ENCODE measurements at places on chromosomes 12 and 14.

- no peak for DNase-seq
Observed at GRCh38 chr14:79136071-79137044, 966.2 kb downstream of the NRXN3 start.

DNA sequence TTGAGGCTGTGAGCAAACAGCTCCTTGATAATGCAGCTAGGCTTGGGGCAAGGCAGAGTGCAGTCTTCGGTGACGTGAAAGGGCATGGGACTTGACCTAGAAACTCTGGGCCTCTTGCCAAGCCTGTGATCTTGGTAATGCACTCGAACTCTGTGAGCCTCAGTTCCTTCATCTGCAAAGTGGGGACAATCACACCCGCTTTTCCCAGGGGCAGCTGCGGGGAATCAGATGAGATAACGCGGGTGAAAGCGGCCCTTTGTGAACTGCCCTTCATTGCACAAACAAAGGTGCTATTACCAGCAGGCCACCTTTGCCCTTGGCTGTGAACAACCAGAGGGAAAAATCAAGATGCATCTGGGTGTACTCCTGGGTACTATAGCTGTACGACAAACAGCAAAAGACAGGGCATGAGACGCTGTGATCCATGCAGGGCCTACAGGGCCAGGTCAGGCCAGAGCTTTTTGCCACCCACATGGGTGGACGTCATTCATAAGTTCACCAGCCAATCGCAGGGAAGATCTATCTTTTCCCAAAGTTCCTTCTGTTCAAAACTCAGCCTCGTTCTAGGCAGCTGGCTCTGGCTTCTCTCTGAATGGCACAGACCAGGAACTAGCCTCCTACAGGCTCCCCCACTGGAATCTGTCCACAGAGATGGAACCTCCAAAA lies 3.2 kb downstream of the MSI1 start:
- no peak for DNase-seq

DNA sequence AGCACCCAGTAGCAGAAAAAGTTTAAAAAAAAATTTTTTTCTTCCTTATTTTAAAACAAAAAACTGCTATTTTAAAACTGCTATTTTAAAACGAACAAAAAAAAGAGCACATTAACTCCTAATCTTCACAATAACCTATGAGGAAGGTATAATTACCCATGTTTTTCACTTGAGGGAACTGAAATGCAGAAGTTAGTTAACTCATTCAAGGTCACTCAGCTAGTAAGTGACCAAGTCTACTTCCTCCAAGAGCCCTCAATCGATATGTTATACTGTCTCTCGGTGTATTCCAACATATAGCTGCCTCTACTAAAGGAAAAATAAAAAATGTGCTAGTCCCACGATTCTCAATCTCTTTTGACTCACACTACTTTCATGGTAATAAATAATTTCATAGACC lies 7.8 kb downstream of the RPAP3 start:
- DNase-seq = no peak

DNA sequence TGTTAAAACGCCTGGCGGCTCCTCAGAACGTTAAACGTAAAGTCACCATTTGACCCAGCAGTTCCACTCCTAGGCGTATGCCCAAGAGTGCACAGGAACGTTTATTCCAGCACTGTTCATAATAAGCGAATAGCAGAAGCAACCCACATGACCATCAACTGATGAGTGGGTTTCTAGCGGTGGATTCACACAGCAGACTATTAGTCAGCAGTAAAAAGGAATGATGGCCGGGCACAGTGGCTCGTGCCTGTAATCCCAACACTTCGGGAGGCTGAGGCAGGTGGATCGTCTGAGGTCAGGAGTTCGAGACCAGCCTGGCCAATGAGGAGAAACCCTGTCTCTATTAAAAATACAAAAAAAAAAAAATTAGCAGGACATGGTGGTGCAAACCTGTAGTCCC lies 22.4 kb upstream of the FBRSL1 start:
- DNase-seq = no peak

DNA sequence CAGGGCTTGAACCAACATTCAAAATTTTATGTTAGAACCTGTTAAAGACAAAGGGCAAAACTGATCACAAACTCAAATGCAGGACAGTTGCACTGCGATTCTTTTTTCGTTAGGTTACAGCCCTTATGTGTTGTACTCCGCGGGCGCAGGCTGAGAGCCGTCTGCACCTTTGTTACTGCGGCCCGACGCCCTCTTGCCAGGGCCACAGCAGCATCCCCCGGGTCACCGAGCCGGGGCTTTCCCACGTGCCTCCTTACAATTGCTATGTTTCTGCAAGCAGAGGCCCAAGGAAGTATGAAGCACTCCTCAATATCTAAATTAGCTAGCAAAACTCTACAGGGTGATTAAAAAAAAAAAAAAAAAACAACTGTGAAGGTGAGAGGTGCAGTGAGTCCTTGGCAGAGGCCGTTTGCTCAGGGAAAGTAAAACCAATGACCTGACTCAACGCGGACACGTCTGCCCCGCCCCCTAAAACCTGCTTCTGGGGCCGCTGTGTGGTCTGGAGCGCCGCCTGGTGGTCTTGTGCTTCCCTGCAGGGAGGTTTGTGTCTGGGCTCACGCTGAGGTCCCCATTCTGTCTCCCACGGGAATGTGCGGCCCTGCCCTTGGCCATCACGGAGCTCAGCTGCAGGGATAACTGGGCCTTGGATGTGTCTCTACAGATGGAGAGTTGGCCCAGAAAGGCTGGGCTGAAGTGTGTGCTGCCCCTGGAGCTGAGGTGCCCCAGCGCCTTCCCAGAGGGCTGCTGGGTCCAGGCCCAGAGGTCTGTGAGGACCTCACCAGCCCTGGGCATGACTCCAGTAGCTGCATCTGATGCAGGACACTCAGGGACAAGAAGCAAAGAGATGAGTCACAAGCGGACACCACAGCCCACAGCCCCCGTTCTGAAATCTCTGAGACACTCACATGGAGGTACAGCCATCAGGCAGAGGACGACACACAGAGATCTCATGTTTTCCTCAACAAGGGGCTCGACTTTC lies 418.5 kb downstream of the TMEM121 start:
- DNase-seq = no peak

- no peak for DNase-seq
Observed at GRCh38 chr12:82474798-82475184, 116.5 kb downstream of the METTL25 start.

GRCh38 chr12:49636979-49637755 lies 13.8 kb downstream of the PRPF40B start:
- DNase-seq = peak; percentile 80

- no peak for DNase-seq
Observed at GRCh38 chr14:64569138-64569631, 19.4 kb downstream of the PPP1R36 start.

- no peak for DNase-seq
Observed at GRCh38 chr12:106271575-106272505, 24.0 kb upstream of the CKAP4 start.

GRCh38 chr14:102012336-102012735 lies 48.0 kb downstream of the DYNC1H1 start:
- no peak for DNase-seq

- no peak for DNase-seq
Observed at GRCh38 chr14:21016413-21017190, 8.3 kb downstream of the NDRG2 start.

- DNase-seq = no peak
Observed at GRCh38 chr14:91613459-91614112, 103.5 kb upstream of the PPP4R3A start.

DNA sequence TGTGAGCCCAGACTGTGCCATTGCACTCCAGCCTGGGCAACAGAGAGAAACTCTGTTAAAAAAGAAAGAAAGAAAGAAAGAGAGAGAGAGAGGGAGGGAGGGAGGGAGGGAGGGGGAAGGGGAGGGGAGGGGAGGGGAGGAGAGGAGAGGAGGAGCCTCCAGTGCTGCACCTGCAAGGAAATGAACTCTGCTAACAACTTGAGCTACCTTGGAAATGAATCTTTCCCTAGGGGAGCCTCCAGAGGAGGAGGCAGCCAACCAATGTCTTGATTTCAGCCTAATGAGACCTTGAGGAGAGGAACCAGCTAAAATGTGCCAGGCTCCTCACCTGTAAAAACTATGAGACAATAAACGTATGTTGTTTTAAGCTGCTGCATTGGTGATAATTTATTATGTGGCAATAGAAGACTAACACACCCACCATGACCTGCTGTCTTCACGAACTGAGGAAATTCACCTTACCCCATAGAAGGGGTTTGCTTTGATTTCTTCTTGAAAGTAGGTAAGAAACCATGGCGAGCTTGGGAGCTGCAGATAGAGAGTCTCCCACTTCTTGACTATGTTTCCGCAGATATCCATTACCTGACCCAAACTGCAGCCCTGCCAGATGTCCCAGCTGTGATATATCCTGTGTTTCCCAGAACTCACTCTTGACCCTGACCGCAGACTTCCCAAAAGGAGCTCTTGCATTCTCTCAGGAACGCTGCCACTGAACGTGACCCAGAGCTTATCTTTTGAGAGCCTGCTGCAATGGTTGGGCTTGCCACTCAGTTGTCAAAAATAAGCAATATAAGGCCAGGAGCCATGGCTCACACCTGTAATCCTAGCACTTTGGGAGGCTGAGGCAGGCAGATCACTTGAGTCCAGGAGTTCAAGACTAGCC lies 31.5 kb upstream of the TMPO start:
- no peak for DNase-seq

GRCh38 chr12:104643819-104644669 lies 187.3 kb downstream of the CHST11 start:
- no peak for DNase-seq

GRCh38 chr12:15276088-15276698 lies 46.1 kb upstream of the PTPRO start:
- DNase-seq = no peak

DNA sequence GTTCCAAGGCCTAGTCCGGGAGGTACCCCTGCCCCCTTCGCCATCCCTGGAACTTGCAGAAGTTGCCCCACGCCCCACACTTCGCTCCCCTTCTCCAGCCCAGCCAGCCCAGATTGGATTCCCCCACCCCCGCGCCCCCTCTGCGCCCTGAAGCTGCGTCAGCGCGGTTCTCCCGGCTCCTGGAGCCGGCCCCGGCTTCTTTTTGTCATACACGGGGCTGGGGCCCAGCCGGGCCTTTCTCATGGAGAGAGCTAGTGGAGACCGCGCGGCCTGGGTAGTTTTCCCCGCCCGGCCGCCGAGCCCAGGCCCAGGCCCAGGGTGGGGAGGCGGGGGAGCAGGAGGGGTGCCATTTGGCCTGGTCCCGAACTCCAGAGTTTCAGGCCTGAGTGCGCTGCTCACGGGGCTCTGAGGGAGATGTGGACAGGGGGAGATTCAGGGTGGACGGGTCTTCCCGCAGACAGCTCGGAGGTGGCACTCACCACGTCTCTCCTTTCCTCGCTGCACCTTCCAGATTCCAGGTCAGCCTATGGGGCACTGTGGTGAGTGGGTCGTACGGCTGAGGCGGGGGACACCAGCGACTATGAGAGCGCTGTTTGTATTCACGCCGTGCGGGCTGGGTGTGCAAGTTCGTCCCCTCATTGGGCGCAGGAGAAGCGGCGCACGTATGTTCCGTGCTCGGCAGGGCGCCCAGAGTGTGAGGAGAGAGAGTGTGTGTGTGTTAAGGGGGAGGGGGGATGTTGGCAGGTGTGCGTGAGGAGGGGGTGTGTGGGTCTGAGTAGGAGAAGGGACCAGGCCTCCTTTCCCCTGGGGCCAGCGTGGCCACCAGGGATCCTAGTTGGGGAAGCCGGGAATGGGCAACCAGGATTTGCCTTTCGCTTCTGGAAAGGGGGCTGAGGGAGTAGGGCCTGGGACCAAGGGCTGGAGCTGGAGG lies 785 bp upstream of the LHX5 start:
- DNase-seq = peak; percentile 16

GRCh38 chr14:75987201-75987970 lies 1.8 kb downstream of the IFT43 start:
- no peak for DNase-seq

- DNase-seq = no peak
Observed at GRCh38 chr12:72612171-72612570, 340.0 kb downstream of the TRHDE start.

DNA sequence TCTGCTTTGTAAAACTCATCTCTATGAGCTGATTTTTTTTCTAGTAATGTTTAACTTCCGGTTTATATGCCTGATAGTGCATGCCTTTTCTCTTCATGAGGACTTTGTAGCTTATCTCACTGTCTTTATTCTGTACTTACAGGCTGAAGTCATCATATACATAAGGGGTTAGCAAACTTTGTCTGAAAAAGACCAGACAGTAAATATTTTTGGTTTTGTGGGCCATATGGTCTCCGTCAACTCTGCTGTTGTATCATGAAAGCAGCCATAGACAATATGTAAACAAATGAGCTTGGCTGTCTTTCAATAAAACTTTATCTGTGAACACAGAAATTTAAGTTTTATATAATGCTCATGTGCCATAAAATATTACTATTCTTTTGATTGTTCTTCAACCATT lies 172.1 kb downstream of the GXYLT1 start:
- DNase-seq = no peak

- DNase-seq = no peak
Observed at GRCh38 chr12:13376610-13377373, 180.3 kb downstream of the EMP1 start.

GRCh38 chr12:68317047-68317667 lies 15.0 kb downstream of the MDM1 start:
- DNase-seq = no peak

- no peak for DNase-seq
Observed at GRCh38 chr14:89491711-89492381, 74.8 kb upstream of the FOXN3 start.

DNA sequence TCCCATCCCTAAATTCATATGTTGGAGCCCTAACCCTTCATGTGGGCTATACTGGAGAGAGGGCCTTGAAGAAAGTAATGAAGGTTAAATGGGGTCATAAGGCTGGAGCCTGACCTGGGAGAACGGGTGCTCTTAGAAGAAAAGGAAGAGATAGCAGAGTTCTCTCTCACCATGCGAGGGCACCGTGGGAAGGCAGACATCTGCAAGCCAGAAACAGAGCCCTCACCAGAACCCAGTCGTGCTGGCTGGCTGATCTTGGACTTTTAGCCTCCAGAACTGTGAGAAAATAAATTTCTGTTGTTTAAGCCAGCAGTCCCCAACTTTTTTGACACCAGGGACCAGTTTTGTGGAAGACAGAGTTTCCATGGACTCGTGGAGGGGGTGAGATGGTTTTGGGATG lies 149.3 kb downstream of the ATP23 start:
- no peak for DNase-seq

DNA sequence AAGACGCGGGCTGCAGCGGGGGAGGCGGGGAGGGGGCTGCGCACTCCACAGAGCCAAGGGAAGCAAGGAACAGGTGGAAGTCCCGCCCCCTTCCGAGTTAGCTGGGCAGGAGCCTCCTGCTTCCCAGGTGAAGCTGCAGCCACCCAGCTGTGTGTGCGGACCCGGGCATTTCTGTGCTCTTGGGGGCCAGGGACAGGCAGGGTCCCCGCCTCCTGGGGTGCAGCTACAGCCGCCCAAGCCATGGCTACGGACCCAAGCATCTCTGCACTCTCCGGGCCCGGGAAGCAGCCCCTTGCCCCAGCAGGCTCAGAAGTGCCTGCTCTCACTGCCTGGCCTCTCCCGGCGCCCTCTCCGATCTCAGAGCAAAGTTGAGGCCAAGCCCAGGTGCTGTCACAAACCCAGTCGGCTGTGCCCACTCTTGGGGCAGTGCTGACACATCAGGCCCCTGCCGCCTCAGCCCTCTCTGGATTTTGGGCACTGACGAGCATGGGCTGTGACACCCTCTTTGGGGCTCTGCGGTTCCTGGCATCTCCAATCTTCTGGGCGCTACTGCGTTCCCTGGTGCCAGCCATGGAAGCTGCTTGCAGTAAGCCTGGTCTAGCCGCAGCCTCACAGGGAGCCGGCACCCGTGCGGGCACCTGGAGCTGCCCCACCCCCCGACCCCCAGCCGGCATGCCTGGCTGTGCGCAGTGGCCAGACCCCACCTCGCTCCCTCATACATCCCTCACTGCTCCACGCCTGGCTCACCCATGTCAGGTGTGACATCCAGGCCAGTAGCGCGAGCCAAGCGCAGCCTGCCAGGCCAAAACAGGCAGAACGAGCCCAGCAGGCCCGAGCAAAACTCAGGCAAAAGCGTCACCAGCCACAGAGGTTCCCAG lies 8.5 kb upstream of the MGAT4C start:
- no peak for DNase-seq

Data from GM12891 (cell line).